RPMI7951 (cell line): ENCODE measurements at places on chromosomes 12 and 14.
A peak's percentile ranks its signal among the peaks of the same experiment; 100 is the strongest.

GRCh38 chr12:15220451-15220850 is 766 bp downstream of the RERG start:
- DNase-seq = no peak

- peak; percentile 5 for DNase-seq
These were observed 73.0 kb upstream of the ATF1 start for GRCh38 chr12:50690925-50691324.

DNA sequence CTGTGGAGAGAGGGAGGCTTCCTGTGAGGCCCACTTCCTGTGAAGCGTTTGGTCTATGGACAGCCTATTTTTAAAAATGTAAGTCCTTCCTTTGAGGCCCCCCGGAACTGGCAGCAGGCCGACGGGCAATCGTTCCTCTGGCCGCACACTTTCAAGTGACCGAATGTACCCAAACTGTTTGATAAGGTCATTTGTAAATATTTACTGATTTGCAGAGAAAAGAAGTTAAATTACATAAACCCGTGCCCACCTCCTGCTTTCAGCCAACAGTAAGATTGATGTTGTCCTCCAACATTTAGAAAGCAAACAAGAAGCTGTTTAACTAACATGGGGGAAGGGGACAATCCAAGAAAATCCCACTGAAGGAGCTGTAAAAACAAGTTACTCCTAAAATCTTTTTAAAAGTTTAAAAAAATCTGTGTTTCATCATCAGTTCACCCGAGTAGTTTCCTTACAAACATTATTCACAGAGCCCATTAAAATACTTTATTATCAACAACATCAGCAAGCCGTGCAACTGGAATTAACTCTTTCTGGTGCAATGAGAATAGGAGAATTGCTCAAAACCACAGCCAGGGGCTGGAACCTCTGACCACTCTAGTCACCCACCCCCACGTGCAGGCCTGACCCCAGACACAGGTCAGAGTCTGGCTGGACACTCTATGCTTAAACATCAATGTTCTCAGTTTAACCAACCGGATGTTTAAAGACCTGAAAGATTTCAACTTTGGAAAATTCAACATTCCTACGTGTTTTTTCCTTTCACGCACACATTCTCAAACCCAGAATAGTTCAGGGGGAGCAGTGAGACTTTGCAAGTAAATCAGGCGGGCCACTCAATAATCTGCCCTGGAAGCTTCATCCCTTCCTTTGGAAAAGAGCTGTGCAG is 65.3 kb downstream of the FOXN3 start:
- DNase-seq = peak; percentile 8

GRCh38 chr12:118059341-118060191 is 1.4 kb downstream of the WSB2 start:
- DNase-seq = peak; percentile 27

- no peak for DNase-seq
These were observed 239.1 kb upstream of the ARID2 start for GRCh38 chr12:45490232-45490881.
